ENCODE measurements at places on chromosomes 3 and 15. TPM values are rescaled to one million over a fixed set of nuclear protein-coding genes. Genes with fewer than 3 reads are reported as not detected.

SLC22A14 gene
- not detected for total RNA-seq

EPHA3 gene
- total RNA-seq, result not detected

LTK gene
- total RNA-seq, result 0.13 TPM

SPESP1 gene
- total RNA-seq, result not detected

LRRIQ4 gene
- not detected for total RNA-seq

TP63 gene
- 0.70 TPM for total RNA-seq

SPTBN5 gene
- total RNA-seq, result 0.22 TPM

TMEM89 gene
- total RNA-seq, result not detected
